ENCODE measurements at places on chromosomes 3 and 15.

- DNase-seq: no peak
These were observed 14.2 kb downstream of the GPR15 start for GRCh38 chr3:98545940-98546339.

DNA sequence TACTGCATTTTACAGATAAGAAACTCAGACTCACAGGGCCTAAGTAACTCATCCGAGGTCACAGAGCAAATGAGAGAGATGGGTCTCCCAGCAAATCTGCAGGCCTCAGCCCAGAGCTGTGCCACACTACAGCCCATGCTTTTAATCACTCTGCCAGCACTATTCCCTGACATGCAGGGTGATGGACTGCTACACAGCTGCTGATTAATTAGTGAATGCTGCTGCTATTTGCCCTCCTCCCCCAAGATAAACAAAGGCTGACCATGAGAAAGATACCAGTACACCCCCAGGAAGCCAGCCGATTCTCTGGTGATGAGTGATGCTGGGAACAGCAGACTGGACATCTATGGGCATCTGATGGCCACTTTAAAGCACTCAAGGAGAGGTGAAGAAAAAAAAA is 39.3 kb downstream of the RFTN1 start:
- no peak for DNase-seq

GRCh38 chr15:90953947-90954711 is 555 bp upstream of the RCCD1 start:
- DNase-seq: no peak

DNA sequence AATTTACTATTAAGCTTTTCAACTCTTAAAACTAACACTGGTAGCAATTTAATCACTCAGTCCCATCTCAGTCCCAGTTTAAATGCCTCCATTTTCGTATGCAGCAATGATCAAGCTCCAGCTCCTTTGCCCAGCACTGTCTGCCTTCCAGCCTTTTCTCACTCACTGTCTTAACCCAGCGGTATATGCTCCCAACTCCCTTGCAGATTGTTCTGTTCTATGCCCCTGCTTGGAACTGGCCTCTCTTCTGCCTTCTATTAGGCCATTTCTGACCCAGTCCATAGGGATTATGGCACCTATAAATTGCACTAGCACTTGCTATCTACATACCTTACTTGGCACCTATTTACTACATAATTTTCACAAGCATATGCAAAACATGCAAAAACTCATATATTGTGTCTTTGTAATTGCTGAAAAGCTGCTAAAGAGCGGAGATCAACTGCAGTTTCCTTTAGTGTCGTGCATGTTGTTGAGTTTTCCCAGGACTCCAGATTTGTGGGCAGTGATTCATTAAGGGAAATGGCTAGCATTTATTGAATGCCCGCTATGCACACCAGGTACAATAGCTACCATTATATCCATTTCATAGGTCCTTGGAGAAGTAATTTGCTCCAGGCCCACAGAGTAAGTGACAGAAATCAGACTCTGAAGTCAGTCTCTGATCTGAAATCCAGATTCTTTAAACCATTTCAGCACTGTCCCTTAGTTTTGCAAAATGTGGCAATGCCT is 24.4 kb downstream of the CRBN start:
- no peak for DNase-seq

GRCh38 chr3:194617827-194618226 is 15.4 kb downstream of the TMEM44 start:
- DNase-seq: no peak

GRCh38 chr3:16511681-16512434 is 1.6 kb downstream of the RFTN1 start:
- no peak for DNase-seq
